ENCODE measurements at places on chromosomes 11 and 22. TPM values are rescaled to one million over a fixed set of nuclear protein-coding genes. Genes with fewer than 3 reads are reported as not detected.

LIF gene
- polyA plus RNA-seq = 2.2 TPM

OR52N5 gene
- polyA plus RNA-seq = not detected

PHRF1 gene
- polyA plus RNA-seq = 29.6 TPM

VPREB1 gene
- polyA plus RNA-seq = not detected

TREH gene
- polyA plus RNA-seq = 1.7 TPM

TEAD1 gene
- polyA plus RNA-seq = 91.7 TPM

PRAME gene
- polyA plus RNA-seq = 1.2 TPM

PDGFB gene
- polyA plus RNA-seq = 13.0 TPM

SEPTIN3 gene
- 7.4 TPM for polyA plus RNA-seq

GAL gene
- polyA plus RNA-seq = 0.17 TPM

GGA1 gene
- 38.4 TPM for polyA plus RNA-seq

GRCh38 chr11:46554213-46555147 lies 39.3 kb downstream of the AMBRA1 start:
- no peak for DNase-seq

- no peak for DNase-seq
Measured at GRCh38 chr11:36346562-36347383, 50.7 kb downstream of the PRR5L start.

GRCh38 chr11:66919923-66920322 lies 38.3 kb downstream of the PC start:
- no peak for DNase-seq

- no peak for DNase-seq
Measured at GRCh38 chr22:46250783-46251125, 661 bp upstream of the CDPF1 start.

DNA sequence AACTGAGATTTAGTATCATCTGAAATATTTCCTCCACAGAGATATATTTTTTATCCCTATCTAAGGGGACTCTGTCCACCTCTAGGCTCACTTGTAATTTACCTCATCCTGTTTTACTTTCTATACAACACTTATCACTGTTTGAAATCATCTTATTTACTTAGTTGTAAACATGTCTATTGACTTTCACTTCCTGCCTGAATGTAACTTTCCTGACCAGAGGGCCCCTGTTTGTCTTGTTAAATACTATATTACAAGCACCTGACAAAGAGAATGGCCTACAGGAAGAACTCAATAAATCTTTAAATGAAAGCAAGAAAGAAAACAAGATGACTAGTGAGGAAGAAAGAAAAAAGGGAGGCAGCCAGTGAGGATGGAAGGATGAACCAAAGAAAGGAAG lies 1727.5 kb downstream of the LRRC4C start:
- DNase-seq = no peak

DNA sequence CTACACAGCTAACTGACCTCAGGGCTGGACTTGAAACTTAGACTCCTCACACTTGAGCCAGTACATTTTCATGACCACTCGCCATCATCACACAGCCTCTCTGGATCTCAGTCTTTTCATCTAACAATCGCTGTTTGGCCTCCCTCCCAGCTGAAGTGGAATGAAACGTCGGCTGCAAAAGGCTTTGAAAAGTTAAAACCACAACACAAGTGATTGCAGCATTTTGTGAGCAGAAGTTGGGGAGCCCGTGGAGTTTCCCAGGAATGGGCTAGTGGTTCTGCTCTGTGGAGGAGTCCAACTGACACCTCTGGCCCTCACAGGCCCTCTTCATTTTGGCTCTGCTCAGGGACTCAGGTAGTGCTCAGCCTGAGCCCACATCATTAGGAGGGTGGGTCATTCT lies 35.9 kb upstream of the TRIM29 start:
- no peak for DNase-seq

GRCh38 chr11:86869966-86870570 lies 69.7 kb downstream of the PRSS23 start:
- peak; percentile 38 for DNase-seq

DNA sequence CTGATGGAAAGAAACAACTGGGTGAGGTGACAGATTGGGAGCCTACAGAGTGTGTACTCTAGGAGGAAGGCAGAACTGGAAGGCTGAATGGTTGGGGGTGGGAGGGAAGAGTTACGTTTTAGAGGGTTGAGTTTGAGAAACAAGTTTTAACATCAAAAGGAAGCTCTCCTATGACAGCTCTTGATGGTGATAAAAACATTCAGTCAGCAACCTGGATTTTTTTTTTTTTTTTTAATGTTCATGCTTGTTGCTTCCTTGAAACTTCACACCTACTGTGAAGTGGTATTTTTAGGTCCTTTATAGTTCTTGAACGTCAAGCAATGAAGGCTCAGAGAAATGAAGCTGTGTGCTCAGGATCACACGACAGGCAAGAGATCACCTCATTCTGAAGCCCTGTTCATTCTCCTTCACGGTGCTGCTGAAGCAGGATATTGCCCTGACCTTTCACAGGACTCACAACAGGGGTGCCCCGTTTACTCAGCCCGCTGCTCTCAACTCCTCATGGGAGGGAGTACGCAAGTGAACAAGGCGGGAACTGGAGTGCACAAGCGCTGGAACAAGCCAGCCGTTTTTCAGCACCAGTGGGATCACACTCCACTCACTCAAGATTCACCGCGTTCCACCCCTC lies 1.6 kb upstream of the TMEM109 start:
- no peak for DNase-seq

DNA sequence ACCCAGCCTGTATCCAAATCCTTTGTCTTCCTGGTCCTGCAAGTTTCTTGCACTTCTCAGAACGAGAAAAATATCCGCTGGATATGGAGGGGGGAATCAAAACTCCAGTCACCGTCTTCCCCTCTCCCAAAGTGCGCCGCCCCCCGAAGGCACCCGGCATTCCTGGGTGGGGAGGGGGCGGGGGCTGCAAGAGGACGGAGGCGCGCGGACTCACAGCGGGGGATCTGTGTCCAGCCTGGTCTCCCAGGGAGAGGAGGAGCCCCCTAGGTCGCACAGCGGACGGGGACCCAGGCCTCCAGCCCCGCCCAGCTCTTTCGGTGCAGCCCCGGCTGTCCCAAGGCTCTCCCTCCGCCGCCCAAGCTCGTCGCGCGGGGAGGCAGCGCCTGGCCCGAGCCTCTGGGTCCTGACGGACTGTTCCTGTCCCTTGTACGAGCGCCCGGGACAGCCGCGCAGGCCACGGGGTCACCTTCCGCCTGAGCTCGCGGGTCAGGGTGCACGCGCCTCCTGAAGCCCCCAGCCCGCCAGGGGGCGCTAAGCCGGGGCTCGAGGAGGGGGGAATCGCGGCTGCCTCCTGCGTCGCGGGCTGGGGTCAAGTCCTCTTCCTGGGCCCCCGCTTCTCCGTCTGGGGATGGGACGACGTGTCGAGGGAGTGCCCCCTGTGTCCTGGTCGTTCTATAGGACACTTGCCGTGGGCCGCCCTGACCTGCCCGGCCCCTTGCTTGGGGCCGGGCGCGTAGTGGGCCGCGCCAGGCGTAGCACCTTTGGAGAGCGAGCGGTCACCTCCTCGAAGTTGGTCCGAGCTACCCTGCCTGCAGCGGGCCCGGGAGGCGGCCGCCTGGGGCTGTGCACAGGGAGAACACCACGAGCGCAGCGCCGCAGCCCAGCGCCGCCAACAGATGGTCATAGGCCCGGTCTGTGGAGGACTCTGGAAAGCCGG lies 2.4 kb upstream of the WNT11 start:
- DNase-seq = no peak

DNA sequence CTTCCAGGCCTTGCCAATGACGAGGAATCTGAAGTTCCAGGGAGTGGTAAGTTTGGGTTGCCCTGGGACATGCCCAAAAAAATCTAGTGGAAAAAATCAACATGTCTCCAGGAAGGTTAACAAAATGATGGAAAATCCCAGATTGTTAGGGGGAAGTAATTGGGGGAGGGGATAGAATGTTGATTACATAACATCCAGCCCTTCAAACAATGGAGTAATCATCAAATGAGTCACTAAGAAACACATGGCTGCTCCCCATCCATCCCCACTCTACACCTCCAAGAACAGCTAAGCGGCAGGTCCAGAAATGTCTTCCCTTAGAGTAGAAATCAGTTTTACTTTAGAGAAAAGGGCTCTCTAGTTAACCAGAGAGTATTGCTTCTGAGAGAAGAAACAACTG lies 94.9 kb downstream of the ETS1 start:
- no peak for DNase-seq

DNA sequence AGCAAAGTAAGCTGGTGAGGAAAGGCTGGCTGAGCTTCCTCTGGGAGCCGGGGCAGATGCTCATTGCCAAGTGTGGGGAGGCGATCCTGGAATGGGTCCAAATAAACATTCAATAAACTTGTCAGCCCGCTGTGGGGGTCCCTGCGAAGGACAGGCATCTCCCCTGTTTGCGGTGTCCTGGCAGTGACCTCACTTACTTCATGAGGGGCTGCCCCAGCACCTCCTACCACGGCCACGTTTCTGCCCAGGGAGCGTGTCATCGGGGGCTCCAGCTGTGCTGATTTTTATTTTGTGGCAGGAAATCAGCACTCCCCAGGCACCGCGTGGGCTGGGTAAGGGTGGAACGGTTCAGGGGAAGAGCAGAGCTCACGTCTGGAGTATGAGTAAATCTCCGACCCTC lies 493.9 kb upstream of the B3GAT1 start:
- DNase-seq = no peak

GRCh38 chr22:29301716-29302401 lies 4.6 kb upstream of the GAS2L1 start:
- no peak for DNase-seq

GRCh38 chr22:43862074-43862881 lies at the start of gene SULT4A1:
Gene SULT4A1, minus strand, starts transcription at chr22:43862513. Its CDS starts 131 bp downstream, at chr22:43862382.
- no peak for DNase-seq

- DNase-seq = no peak
Measured at GRCh38 chr11:74860743-74861142, 88.1 kb downstream of the XRRA1 start.

GRCh38 chr11:100806296-100806695 lies 119.2 kb downstream of the ARHGAP42 start:
- no peak for DNase-seq

- no peak for DNase-seq
Measured at GRCh38 chr11:64436000-64436399, 77.0 kb downstream of the RPS6KA4 start.

- no peak for DNase-seq
Measured at GRCh38 chr11:71991494-71991893, 7.2 kb upstream of the IL18BP start.

- DNase-seq = no peak
Measured at GRCh38 chr11:100691896-100692653, 5.0 kb downstream of the ARHGAP42 start.

DNA sequence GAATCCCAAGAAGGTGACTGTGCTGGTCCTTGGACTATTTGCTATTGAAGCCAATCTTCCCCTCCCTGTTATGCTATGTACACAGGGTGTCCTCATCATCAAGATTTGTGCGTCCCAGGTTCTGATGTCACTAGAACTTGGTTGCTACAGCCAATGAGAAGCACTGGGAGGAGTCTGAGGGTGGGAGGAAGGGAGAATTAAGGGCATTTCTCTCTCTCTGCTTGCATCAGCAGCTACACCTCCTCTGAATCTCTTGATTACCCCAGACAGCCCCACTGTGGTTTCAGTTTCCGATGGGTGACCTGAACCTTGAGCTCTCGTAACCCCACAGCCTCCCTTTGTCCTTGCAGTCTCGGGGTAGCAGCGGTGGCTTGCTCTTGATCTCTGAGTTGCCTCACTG lies 212.4 kb upstream of the SESN3 start:
- no peak for DNase-seq

DNA sequence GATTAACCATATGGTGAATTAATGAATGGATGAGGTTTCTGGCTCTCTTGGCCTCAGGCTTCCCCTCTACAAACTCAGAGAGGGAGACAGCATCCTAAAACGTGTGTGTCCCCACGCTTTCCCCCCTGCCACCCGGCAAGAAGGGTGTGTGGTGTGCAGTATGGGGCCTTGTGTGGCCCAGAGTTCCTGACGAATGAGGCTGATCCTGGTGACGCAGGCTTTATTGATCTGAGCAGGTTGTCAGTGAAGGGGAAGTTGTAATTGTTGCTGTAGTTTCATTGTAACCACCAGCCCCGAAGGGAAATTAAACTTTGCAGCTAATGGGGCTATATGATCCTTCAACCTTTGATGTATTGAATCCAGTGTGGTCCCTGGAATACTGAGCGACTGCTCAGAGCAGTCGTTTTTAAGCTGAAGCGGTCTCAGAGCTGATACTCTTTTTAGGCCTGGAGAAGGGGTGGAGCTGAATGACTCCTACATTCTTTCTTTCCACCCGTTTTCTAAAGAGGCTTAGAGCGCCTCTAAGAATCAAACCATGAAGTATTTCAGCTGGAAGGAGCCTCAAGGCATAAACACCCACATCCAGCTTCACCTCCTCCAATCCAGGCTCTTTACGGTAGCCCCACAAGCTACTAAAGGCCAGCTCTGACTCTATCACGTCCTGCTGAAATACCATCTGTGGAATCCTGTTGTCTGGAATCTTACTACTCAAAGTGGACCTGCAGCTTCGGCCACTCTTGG lies 284.7 kb downstream of the MIAT start:
- no peak for DNase-seq
